ENCODE measurements at places on chromosomes 12 and 14.

DNA sequence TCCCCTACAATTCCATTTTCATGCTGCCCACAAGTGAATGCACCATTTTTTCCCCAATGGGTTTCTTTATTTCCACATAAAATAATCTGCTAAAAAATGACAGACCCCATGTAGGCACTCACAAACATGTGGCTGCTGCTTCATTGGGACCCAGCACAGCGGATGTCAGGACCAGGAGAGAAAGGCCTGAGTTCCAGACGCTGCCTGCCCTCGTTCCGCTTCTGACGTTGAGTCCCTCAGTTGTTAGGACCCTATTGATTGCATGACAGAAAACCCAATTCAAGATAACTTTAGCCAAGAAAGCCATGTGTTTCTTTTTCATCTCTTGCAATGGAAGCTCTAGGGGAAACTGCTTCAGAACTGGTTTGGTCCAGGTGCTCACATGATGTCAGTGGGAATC, 34.6 kb downstream of the ADGRD1 start:
- DNase-seq: no peak

GRCh38 chr14:94646066-94646465, 33.9 kb downstream of the SERPINA3 start:
- DNase-seq: no peak

DNA sequence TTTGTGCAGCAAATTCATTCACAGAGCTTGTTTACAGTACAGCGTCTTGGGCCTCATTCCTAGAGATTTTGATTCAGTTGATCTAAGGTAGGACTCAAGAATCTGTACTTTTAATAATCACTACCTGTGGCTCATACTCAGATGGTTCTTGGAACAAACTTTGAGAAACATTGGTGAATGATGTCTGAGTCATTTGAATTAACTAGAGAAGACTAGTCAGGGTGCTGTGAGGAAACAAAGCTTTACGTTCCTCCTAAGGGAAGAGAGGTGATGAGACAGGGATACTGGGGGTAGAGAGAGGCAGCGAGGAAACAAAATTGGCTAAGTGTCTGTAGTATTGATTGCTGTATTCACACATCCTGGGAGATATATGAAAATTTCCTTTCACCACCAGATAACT, 109.4 kb downstream of the SLC15A5 start:
- no peak for DNase-seq

GRCh38 chr12:92146497-92147224, 1.0 kb upstream of the BTG1 start:
- no peak for DNase-seq

- DNase-seq: no peak
Measured at GRCh38 chr12:40525054-40525453, 167.2 kb upstream of the CNTN1 start.

DNA sequence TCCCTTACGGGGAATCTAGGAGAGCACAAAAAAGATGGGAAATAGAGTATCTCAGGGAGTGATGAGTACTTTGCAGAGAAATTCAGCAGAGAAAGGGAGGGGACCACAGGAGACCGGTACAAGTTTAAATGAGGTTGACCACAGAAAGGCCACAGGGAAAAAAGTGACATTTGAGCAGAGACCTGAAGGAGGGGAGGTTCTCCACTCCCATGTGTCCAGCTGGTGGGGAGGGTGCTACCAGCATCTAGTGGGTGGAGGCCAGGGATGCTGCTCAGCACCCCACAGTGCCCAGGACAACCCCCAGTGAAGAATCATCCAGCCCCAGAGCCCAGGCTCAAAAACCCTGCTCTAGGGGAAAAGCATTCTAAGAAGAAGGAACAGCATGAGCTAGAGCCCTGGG, 34.6 kb downstream of the TESC start:
- no peak for DNase-seq

DNA sequence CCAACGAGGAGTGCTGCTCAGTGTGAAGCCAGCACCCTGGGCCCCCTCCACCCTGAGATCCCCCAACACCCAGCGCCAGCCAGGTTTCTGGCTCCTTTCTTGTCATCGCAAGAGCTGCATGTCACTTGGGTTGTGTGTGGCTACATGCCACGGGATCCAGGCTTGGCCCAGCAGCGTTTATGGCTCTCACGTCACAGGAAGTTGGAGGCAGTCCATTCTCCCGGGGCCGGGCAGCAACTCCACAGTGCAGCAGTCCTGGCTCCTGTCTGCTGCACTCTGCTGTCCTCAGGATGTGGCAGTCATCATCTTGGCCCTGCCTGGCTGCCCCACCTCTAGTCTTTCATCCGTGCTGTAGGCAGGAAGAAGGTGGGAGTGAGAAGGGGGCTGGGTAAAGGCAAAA, 78.3 kb downstream of the AACS start:
- no peak for DNase-seq

- peak; percentile 12 for DNase-seq
Measured at GRCh38 chr14:22282417-22282816, 306.6 kb downstream of the DAD1 start.
